Body of pancreas (tissue), 4 donors: ENCODE measurements at places on chromosomes 11 and 22.

GRCh38 chr11:69215784-69216415 lies 60.2 kb downstream of the SMIM38 start:
- H3K4me3 ChIP-seq = no peak overlapping the region
- H3K36me3 ChIP-seq = no peaks in the 10 kb centered on the region
- H3K4me1 ChIP-seq = peaks cover 6% of the 10 kb centered on the region
- no peak overlapping the region for H3K27ac ChIP-seq
- no peaks in the 10 kb centered on the region for H3K27me3 ChIP-seq

GRCh38 chr11:33553486-33553885 lies 147.1 kb downstream of the C11orf91 start:
- no peak overlapping the region for H3K4me3 ChIP-seq
- DNase-seq = no peak
- H3K27ac ChIP-seq = no peak overlapping the region
- H3K4me1 ChIP-seq = no peaks in the 10 kb centered on the region
- no peaks in the 10 kb centered on the region for H3K27me3 ChIP-seq

DNA sequence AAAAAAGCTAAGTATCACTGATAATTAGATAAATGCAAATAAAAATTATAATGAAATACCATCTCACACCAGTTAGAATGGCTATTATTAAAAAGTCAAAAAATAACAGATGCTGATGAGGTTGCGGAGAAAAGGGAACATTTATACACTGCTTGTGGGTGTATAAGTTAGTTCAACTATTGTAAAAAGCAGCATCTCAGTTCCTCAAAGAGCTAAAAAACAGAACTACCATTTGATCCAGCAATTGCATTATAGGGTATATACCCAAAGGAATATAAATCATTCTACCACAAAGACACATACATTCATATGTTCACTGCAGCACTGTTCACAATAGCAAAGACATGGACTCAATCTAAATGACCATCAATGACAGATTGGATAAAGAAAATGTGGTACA lies 120.3 kb upstream of the ZBED5 start:
- no peaks in the 10 kb centered on the region for H3K36me3 ChIP-seq
- no peak for DNase-seq
- H3K4me1 ChIP-seq = no peaks in the 10 kb centered on the region
- H3K27ac ChIP-seq = no peak overlapping the region
- no peak overlapping the region for H3K4me3 ChIP-seq

GRCh38 chr11:73206801-73207200 lies 11.3 kb upstream of the P2RY2 start:
- H3K27ac ChIP-seq = no peak overlapping the region
- H3K4me1 ChIP-seq = no peaks in the 10 kb centered on the region
- no peaks in the 10 kb centered on the region for H3K27me3 ChIP-seq

DNA sequence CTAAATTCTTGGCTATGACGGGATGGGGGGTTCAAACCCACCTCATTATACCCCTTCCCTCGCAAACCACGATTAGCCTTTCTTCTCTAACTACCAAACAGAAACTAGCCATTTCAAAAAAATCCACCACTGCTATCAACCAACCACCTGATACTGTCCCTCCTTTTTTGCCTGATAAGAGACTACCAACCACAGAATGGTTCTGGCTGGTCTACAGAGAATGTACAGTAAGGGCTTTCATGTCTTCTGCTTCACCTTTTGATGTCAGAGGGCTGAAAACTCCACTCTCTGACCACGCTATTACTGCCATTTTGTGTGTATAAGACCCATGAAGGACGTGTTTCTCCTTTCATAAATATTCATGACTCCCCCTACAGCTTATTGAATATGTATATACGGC lies 19.1 kb downstream of the RIC3 start:
- no peak overlapping the region for H3K27ac ChIP-seq
- H3K4me3 ChIP-seq = no peak overlapping the region
- no peak for DNase-seq
- no peaks in the 10 kb centered on the region for H3K27me3 ChIP-seq
- H3K4me1 ChIP-seq = no peaks in the 10 kb centered on the region
- H3K36me3 ChIP-seq = no peaks in the 10 kb centered on the region

GRCh38 chr11:65448418-65449105 lies 26.0 kb downstream of the NEAT1 start:
- H3K4me3 ChIP-seq = no peak overlapping the region
- H3K27ac ChIP-seq = peak overlapping the region; percentile 41
- peaks cover 4% of the 10 kb centered on the region for H3K4me1 ChIP-seq
- no peaks in the 10 kb centered on the region for H3K36me3 ChIP-seq
